ENCODE measurements at places on chromosomes 5 and 9.

DNA sequence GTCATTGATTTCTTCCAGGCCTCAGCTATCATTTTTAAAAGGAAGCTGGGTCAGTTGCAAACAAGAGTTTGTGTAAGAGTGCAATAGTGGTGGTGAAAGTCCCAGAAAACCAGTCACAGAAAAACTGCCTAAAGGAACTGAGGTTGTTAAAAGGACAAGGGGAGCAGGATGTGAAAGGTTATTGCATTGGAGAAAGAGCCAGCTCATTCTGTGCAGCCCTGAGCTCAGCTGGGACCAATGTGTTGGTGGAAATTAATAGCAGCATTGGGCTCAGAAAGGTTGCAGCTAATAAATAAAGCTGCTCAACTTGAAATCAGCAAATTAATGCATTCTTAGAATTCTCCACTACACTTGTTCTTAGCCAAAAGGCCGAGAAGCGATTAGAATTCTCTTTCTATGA, 34.9 kb downstream of the NREP start:
- DNase-seq, result no peak

GRCh38 chr5:79416499-79416898, 97.4 kb downstream of the HOMER1 start:
- peak; percentile 17 for DNase-seq

- no peak for DNase-seq
Measured at GRCh38 chr9:4130166-4130565, 169.7 kb downstream of the GLIS3 start.

- DNase-seq, result no peak
Measured at GRCh38 chr9:97128919-97129318, 90.0 kb upstream of the CTSV start.

- DNase-seq, result no peak
Measured at GRCh38 chr5:125226825-125227224, 480.4 kb upstream of the ZNF608 start.

GRCh38 chr5:64462391-64462790, 43.4 kb upstream of the RGS7BP start:
- no peak for DNase-seq

DNA sequence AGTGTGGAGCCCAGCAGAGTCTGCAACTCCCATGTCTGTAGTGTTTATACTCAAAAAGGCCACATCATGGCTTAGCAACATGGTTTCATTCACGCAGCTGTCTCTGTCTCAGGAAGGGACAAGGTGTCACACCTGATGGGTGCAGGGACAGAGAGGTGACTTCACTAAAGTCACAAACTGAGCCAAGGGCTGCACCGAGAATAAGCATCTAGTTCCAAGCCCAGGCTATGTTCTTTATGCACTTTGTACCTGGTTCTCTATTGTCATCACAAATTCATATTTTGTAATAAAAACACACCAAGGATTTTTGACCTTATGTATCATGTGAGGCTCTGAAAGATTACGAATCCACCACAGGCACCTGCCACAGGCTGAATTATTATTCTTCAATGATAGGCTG, 64.9 kb upstream of the STK32A start:
- no peak for DNase-seq

DNA sequence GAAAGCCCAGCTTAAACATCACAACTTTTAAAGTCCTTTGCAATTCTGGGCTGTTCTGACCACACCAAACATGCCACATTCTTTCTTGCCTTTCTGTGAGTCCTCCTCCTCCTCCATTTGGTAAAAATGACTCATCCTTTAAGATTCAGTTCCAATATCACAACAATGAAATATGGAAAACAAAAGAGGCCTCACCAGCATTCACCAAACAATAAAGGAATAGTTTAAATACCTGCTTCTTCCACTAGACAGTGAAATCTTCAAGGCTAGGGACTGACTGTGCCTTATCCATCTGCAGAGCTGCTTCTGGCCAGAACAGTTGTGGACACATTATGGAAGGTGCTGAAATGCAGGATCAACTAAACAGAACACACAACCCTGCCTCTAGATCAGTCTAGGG, 36.0 kb downstream of the NR6A1 start:
- no peak for DNase-seq

GRCh38 chr5:99814321-99815063, 720.7 kb upstream of the FAM174A start:
- DNase-seq, result no peak

DNA sequence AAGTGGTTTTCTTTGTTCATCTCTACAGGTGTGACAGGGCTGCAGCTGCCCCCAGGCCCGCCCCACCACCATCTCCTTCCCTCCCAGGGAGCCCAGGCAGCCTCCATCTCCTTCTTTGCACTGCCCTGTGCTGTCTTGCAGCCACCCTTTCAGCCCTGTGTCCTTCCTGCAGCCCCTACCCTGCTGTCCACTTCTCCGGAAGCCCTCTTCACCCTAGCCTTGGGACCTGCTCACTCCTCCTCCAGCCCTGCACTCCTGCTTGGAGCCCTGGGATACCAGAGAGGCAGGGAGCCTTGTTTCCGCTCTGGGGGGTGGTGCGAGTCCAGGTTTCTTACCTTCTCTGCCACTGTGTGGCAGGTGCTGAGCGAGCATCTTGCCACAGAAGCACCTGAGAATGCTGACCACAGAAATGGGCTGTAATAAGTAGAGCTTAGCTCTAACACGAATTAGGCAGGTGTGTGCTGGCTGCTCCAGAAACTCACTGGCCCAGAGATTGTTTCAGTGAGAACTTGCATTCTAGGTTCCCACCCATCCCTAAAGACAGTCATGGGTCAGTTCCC, 51.3 kb upstream of the GADD45G start:
- DNase-seq, result no peak

All from HFF-Myc (cell line).